ENCODE measurements at places on chromosomes 3 and 15.

DNA sequence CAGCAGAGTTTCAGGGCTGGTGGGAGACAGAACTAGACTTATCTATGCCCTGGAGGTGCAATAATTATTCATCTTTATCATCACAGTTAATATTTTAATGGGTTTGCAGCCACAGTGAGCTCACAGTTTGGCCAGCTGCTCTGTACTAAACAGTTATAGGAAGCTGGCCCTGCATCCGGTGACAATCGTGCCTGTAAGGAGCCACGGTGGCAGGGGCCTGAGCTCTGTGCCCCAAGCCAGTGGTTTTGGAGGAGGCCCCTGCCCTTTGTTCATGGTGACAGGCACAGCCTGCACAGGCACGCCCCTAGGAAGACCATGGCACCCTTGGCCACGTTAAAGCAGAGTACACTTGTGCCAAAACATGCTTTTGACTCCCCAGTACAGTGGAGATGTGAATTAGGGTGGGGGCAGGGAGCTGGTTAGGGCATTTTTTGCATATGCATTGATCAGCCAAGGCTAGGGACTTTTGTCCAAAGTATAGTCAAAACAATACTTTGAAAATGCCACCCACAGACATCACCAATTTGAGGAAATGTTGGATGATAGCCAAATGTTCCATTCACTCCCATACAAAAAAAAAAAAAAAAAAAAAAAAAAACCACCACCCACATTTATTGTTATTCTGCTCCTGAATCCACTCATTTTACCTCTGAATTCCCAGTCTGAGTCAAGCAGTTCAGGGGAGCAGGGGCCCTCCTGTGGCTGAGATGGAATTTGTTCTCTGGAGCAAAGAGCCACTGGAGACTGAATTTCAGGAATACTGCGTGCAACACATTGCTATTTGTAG, 3.4 kb upstream of the RFTN1 start:
- no peak for DNase-seq

DNA sequence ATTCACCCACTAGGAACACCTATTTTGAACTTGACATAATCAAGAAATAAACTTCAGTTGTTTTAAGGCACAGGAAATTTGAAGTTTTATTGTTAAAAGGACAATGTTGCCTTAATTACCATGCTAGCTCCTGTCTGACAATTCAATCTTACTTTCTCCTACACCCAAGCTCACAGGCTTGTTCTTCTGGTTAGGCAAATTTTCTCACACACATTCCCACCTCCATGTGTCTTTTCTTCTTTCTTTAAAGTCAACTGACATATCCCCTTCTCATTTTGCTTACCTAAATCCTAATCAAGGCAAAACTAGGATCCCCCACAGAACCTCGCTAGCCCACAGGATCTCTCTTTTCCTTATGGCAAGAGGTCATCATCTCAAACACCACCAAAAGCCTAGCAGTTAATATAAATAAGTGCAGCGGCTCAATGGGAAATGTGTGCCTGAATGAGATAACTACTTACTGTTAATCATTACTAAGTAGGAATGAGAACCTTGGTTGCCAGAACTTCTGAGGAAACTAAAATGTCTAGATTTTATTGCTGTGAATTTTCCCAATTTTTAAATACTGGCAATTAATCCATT, 189.3 kb downstream of the PLCH1 start:
- no peak for DNase-seq

DNA sequence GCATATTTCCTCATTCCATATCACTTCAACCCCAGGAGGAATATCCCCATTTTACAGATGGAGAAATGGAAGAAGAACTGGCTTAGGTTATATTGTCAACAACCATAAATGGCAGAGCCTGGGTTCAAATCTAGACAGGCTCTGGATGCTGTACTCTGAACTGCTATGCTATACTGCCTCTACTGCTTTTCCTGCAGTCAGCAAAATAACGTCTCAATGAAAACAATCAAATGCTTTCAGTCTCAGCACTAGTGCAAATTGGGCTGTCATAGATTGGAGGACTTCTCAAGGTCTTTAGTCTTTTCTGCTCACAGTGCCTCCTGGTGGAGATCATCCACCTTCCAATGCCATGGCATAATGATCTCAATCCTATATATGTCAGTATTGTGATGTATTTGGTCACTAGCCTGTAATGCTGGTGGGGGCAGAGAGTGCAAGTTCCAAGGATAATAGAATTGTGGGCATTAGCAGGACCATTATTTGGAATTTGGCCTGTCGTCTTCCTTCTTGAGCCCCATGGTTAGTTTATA, 285.0 kb downstream of the CLSTN2 start:
- no peak for DNase-seq

GRCh38 chr3:135970506-135971116, 5.1 kb downstream of the PPP2R3A start:
- no peak for DNase-seq

DNA sequence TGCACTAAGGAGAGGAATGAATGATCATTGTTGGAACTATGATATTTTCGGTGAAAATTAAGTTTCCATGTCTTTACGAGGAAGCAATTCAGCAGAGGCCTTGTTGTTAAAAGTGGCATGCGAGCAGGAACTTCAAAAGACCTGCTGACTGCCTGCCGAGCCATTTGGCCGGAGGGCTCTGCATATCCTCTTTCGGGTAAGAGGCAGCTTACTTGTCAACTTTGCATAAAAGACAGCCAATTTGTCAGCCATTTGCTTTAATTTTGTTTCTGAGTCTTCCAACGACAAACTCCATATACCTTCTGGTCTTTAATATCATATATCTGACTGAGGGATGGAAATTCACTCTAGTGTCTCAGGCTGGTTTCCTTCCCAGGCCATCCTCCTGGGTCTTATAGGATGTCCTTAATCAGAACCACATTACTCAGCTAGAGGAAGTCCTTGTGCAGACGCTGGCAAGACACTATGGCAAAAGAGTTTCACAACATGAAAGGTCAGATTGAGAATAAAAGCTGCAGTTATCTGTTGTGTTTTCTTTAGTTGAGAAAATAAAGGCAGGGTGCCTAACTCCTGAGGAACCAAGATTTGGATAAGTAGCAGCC, 128.7 kb upstream of the WNT5A start:
- DNase-seq = no peak

DNA sequence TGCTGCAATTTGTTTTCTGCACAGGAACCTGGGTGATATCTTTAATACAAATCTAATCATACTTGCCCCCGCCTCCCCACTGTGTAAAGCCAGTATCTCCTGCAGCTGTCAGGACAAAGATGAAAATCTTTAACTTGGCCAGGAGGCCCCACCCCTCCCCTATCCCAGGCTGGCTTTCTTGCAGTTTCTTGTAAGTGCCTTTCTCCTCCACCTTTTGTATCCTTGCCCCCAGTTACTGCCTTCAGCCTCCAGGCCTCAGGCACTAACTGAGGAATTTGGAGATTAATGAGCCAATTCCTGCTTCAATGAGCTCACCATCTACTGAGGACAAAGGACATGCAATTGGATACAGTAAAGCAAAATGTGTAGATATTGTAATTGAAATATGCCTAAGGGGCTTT, 6.5 kb downstream of the GCSAM start:
- DNase-seq = peak; percentile 66
